Adipocyte (in vitro differentiated cells): ENCODE measurements at places on chromosomes 7 and 10.
A peak's percentile ranks its signal among the peaks of the same experiment; 100 is the strongest.

GRCh38 chr7:139827042-139827441 lies 2.0 kb upstream of the TBXAS1 start:
- DNase-seq, result no peak

DNA sequence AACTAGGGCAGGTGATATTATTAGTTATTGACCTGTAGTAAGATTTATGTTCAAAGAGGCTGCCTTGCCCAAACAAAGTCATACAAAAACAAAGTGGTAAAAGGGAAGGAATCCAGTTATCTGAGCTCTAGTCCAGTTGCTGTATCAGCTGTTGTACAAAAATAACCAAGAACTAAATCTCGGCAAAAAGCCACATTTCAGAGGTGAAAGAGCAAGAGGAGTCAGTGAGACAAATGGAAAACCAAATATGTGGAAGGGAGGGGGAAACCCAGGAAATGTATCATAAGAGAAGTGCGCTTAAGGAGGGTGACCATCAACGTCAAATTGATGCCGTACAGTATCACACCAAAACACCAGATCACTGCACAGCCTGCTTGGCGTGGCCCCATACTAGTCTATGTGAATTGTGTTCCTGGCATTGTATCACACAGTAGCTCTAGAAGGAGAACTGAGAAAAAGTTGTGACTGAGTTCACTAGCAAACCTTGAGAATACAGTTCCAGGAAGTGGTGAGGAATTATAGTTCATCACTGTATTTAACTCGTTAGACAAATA lies 6.4 kb downstream of the AGBL3 start:
- DNase-seq, result no peak

DNA sequence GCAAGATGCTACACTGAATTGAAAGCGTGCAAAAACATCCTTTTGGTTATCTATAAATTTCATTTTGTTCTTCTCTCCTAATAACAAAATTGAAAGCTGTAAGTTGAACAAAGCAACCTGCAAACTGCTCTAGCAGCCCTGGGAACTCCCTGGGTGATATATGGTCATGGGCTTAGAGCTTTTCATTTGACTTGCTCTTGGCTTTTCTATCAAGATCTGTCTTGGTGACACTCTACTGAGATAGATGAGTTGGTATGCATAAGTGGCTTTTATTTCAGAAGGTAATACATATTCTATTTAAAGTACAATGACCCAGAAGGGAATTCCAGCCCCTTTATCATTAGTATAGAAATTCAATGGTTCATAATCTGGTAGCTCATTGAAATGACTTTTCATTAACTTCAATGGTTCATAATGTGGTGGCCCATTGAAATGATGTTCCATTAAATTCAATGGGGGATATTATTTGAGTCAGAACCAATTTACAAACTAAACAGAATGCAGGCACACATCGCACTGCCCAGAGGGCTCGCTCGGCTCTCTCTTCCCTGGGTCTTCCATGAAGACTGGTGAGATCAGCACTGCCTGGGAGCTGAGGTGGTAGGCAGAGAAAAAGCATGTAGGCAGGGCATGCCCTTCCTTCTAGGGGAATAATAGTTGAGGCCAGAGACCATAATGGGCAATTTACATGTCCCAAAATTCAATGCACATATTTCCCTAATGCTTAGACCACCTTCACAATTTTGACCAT lies 10.1 kb upstream of the KCNMA1 start:
- no peak for DNase-seq

GRCh38 chr7:2792856-2793487 lies 51.1 kb downstream of the GNA12 start:
- no peak for DNase-seq

DNA sequence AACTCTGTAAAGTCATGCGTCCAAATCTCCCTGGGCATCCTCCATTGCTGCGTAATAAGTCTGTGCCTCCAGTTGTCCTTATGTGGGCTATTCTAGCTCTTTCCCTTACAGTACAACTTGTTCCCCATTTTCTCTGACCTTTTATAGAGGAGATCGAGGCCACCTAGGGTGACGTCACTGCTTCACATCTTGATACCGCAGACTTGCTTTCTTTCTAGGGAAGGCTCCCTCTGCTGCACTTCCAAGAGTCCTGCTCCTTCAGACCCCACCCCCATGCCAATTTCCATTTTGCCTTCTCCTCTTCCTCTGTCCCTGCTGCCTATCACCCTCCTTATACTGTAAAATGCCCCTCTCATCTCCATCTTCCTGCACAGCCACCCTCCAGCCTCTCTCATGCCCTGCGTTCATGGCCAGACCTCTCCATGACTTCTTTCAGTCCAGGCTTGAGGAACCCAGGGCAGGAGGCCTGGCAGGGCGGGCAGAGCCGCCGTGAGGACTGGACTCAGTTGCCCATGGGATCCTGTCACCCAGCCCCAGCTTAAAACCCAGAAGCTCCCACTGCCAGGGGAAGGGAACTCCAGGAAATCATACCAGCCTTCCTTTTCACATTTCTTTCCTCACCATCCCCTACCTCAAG lies 57.5 kb downstream of the CAMK1D start:
- no peak for DNase-seq

DNA sequence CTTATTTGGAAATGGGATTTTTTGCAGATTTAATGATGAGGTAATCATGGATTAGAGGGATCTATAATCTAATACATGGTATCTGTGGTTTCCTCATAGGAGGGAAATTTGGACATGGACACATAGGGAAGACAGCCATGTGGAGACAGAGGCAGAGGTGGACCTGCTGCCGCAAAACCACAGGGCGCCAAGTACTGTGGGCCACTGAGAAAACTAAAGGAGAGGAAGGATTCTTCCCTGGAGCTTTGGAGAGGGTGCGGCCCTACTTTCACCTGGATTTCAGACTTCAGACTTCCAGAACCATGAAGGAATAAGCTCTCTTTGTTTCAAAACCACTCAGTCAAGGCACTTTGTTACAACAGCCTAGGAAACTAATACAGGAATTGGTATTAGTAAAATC lies 149.4 kb upstream of the AKR1E2 start:
- DNase-seq, result no peak

- peak; percentile 10 for DNase-seq
Observed at GRCh38 chr10:120824881-120825309, 26.3 kb upstream of the WDR11 start.

- no peak for DNase-seq
Observed at GRCh38 chr7:2169923-2170575, 62.7 kb downstream of the MAD1L1 start.

GRCh38 chr10:74343804-74344203 lies 192.8 kb downstream of the ADK start:
- no peak for DNase-seq

- no peak for DNase-seq
Observed at GRCh38 chr7:70355198-70356020, 757.1 kb downstream of the AUTS2 start.

GRCh38 chr7:155961241-155962190 lies 149.3 kb upstream of the SHH start:
- DNase-seq, result no peak

- DNase-seq, result no peak
Observed at GRCh38 chr7:102055181-102055976, 231.3 kb upstream of the SH2B2 start.
